OCI-LY7 (cell line): ENCODE measurements at places on chromosomes 13 and 19.

DNA sequence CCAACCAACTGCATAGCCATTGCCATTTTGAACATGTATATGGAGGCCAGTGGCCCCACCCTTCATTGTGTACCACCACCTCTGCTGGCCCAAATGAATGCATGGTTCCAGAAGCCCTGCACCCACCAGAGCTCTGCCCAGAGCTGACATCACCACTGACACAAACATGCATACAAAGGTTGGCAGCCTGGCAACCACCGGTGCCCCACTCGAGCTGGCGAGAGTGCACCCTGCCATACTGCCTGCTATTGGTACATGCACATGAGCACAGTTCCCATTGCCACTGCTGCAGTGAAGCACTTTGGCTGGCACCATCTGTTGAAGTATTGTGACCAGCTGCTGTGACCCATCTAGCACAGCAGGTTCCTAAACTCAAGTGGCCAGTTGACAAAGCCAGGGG lies 1564.9 kb downstream of the OLFM4 start:
- no peak for DNase-seq

DNA sequence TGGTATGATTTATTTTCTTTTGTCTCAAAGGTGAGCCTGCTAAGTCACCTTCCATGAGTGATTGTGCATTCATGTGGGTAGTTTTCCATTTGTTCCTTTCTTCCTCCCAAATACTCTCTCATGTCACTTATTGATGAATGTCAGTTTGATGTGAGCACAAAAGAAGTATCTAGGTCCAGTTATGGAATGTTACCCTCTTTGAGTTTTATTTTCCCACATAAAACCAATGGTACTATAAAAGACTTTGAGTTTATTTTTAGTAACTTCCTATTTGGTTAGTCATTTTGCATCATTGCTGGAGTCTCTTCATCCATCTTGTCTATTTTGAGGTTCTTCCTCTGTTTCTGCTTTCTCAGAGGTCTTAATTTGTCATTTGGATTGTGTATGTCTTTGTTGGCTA lies 321.3 kb downstream of the GPC6 start:
- DNase-seq = no peak

GRCh38 chr19:42440357-42441048 lies 2.2 kb downstream of the CXCL17 start:
- DNase-seq = peak; percentile 83

- DNase-seq = peak; percentile 49
Measured at GRCh38 chr13:94327318-94327717, 152.2 kb downstream of the DCT start.

GRCh38 chr13:102399791-102400674 lies 1.8 kb downstream of the FGF14 start:
- DNase-seq = no peak

GRCh38 chr13:28529836-28530235 lies 34.9 kb upstream of the FLT1 start:
- no peak for DNase-seq

- DNase-seq = no peak
Measured at GRCh38 chr13:98216711-98217285, 39.7 kb upstream of the RNF113B start.

DNA sequence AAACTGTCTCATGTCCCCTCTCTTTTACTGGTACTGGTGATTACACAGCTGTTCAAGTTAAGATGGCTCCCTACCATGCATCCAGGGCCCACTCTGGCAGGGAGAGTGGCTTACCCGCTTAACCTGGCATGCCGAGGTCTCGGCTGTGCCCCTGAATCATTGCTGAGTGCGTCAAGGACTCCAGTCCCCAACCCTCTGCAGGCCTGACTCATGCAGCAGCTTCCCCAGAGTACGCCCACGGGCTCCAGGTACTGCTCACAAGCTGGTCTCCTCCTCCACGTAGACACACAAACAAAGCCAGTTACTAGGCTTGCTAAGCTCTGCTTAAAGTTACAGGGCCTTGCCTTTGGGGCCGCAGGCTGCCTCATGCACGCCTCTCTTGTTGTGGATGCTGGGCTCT lies 447.4 kb downstream of the COG6 start:
- no peak for DNase-seq

- DNase-seq = peak; percentile 55
Measured at GRCh38 chr19:29927944-29928625, 14.0 kb upstream of the URI1 start.

DNA sequence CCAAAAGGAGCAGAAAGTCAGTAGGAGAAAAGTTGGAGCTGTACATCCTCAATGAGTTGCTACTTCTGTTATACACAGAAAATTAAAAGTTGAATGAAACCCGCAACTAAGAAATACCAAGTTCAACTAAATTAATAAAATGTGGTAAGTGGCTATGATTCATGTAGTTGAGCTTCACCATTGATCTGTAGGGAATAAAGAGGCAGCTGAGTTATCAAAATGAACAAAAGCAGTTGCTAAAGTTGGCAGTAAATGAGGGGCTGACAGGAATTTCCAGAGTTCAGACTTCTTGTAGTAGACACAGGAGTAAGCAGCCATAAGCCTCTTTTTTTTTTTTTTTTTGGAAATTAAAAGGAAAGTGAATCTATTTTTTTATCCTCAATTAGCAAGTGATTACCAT lies 234.6 kb downstream of the POSTN start:
- DNase-seq = no peak

DNA sequence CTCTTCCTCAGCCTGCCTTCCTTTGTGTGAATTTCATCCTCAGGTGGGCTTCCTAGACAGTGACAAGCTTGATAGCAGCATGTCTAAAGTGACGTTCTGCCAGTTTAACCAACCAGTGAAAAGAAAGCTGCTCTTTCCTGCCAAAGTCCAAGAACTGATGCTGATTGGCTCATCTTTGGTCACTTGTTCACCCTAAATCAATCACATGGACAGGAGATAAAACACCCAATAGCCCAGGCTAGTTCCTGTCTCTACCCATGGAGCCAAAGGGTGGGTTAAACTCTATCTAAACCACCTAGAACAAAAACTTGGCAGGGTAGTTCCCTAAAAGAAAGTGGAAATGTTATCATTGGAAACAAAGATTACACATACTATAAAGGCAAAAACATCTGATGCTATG lies 50.8 kb downstream of the GPALPP1 start:
- no peak for DNase-seq

- no peak for DNase-seq
Measured at GRCh38 chr13:42239161-42239560, 32.8 kb upstream of the AKAP11 start.

DNA sequence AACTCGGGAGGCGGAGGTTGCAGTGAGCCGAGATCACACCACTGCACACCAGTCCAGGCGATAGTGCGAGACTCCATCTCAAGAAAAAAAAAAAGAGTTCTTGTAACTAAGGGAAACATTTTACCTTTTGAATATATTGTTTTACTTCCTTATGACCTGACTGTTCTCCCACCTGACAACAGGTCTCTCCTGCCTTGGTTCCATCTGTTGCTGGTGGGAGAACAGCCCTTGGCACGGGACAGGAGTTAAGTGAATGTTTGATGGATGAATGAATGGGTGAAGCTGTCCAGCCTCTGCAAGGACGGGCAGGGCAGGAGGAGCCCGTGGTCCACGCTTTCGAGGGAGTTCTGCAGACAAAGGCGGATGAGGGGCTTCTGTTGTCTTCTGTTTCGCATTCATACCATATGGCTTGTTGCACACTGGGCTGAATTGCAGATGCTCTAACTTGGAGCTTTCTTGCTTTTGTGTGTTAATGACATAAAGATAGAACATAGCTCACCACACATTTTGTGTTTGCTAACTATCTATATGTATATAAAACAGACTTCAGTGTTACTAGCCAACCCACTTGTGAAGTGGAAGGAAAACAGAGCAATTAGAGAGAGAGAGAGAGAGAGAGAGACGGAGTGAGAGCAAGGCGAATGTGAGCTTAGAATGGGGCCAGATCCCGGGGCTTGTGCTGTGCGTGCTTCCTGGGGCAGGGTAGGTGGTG lies 16.2 kb upstream of the CCNE1 start:
- no peak for DNase-seq

- DNase-seq = no peak
Measured at GRCh38 chr19:53671663-53672062, 39.9 kb downstream of the DPRX start.

- DNase-seq = no peak
Measured at GRCh38 chr13:60924856-60925255, 490.8 kb downstream of the PCDH20 start.

DNA sequence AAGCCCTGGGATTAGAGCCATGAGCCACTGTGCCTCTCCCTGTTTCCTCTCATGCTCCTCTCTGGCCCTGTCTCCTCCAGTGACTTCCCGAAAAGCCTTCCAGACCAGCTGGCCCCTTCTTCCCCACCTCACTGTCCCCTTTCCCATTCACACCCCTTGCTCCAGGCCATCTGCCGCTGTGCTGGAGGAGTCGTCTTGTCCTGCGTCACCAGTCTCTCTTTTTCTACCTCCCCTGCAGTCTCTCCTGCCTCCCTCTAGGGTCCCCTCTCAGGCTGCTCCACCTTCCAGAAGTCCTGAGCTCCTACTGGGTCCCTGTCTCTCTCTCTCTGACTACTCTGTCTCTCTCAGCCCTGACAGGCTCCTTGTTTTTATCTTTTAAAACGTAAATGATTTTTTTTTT lies 5.3 kb upstream of the FFAR1 start:
- no peak for DNase-seq

- no peak for DNase-seq
Measured at GRCh38 chr13:60347690-60348089, 49.3 kb upstream of the TDRD3 start.

DNA sequence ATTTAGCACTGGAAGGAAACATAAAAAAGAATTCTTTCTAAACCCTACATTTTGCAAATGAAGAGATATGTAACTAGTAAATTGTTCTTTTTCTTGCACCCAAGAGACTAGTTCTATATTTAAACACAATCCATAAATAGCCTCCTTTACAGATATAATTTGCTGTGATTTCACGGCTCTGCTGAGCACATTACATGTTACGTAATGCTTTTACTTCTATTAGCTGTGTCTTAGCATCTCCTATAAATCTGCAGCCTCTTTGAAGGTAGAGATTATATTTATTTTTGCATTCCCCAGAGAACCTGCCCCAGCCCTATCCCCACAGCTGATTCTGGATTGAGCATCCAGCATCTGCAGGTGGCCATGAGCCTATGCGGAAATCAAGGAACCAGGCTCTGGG lies 32.2 kb downstream of the LACC1 start:
- no peak for DNase-seq

DNA sequence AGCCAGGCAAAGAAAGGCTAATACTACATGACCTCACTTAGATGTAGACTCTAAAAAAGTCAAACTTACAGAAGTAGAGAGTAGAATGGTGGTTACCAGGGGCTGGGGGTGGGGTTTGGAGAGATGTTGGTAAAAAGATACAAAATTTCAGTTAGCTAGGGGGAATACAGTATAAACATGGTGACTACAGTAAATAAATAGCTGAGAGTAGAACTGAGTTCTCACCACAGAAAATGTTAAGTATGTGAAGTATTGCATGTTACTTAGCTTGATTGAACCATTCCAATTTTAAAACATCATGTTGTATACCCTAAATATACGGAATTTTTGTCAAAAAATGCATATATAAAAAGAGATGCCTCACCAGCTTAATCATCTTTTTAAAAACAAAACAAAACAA lies 67.5 kb upstream of the DOCK9 start:
- DNase-seq = no peak

DNA sequence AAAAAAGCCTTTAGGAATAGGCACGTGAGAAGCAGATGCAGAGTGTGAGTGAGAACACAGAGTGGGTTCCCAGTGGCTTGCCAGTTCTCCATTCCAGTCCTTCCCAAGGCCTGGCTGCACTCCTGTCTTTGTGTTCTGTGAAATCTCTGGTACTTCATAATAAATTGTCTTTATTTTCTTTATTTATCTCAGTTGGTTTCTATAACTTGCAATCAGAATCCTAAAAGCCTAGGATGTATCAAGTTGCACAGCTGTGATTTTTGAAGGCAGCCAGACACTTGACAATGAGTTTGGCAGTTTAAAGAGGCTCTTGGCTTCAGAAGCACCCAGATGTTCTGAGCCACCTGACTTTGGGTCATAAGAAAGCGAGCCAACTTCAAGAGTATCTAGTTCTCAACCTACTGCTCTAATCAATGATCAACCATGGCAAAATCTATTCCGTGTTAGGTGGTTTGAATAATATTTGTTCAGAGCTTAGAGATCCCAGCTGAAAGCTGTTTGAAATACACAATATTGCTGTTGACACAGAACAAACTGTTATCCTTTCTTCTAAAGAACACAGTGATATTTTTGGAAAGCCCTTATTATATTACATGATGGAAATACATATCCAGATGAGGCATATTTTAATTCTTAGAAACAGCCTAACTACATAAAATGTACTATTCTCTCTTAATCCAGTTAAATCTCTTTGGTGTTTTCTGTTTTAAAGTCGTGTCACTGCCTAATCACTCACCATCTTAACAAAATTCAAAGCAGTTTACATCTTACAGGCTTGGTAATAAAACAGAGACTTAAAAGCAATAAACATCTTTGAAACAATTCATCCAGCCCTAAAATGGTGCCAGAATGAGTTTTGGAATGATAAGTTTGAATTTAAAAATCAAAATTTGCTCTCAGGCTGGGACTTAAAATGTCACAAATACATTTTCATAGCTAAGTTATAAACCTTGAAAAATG lies 483.0 kb upstream of the NBEA start:
- DNase-seq = no peak

DNA sequence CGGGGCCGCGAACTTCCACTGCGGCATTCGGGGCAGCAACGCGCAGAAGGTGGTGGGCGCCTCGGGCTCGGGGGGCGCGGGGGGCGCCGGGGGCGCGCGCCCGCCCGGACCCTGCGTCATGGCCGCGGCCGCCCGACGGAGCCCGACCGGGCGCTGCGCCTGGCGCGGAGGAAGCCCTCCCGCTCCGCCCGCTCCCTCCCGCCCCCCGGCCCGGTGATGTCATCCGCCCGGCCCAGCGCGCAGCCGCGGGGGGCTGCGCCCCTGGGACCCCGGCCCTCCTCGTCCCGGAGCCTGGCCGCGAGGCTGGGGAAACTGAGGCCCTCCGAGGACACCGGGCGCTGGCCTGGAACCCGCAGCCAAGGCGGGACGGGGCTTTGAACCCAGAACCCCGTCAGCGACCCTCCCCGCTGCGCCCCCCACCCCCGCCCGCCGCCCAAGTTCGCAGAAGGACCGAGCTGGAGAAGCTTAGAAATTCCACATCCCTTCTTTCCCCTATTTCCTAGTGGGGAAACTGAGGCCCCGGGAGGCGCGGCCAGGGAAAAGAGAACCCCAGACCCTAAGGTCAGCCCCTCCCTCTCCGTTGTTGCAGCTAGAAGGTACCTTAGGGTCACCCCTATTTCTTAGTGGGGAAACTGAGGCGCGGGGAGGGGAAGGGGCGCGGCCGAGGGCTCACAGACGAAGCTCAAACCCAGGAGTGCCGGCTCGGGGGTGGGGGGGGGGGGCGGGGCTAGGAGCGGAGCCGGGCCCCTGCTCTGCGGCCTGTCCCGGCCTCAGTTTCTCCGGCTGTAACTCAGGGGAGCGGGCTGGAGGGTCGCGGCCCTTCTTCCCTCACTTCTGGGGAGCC lies at the start of gene SHC2:
Gene SHC2, minus strand, starts transcription at position 157 of the 844 bp plus-strand sequence. Its CDS starts 37 bp downstream, at position 120.
- no peak for DNase-seq

- no peak for DNase-seq
Measured at GRCh38 chr19:28522545-28522922, 690.4 kb downstream of the UQCRFS1 start.

DNA sequence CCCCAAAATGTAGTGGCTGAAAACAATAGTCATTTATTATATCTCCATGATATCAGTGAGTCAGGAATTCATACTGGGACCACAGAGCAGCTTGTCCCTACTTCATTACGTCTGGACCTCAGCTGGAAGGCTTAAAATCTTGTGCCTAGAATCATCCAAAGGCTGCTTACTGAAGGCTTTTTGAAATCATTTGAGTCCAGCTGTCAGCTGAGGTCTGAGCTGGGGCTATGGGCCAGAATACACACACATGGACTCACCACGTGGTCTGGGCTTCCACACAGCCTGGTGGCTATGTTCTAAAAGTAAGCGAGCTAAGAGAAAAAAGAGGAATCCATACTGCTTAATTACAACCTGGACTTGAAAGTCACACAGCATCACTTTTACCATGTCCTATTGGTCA lies 209.2 kb downstream of the KCTD12 start:
- DNase-seq = no peak
